ENCODE measurements at places on chromosomes 6 and 20.

DNA sequence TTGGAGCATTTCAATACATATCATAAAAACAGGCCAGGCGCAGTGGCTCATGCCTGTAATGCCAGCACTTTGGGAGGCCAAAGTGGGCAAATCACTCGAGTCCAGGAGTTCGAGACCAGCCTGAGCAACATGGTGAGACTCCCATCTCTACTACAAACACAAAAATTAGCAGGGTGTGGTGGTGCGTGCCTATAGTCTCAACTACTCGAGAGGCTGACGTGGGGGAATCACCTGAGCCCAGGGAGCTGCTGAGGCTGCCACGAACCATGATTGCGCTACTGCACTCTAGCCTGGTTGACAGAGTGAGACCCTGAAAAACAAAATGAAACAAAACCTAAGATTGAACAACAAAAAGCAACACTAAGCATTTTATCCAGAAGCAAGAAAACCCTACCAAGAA is 47.2 kb downstream of the BACH2 start:
- no peak for DNase-seq

- no peak for DNase-seq
Observed at GRCh38 chr20:20814685-20815084, 102.2 kb upstream of the RALGAPA2 start.

DNA sequence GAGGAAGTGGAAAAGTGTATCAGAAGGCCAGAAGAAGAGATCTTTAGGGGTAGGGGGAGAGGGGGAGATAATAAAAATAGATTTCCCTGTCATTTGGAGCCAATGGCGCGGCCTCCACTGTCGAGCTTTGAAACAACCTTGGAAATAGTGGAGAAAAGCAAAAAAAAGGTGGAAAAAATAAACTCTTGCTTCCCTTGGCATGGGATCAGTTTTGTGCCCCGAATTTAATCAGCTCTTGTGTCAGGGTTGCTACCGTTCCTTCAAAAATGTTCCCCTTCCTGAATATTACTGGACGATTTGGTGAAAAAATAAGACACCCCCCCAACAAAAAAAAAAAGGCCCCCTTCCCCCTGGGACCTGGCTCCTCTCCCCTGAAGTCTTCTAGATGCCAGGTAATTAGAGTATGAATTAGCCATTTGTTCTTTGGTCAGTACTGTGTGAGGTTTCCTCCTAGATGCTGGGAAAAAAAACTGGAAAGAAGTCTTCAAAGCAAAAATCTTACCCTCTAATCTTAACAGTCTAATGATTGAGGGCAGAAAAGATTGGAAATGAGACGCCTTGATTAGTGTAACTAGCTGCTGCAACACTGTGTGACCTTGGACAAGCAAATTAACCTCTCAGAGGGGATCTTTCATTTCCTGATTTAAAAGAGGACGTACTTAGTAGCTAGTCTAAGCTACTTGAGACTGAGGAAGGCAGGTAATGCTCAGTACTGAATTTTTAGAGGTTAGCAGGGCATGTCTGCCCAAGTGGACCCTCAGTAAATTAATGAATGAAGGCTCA is 872 bp upstream of the RBM39 start:
- no peak for DNase-seq

DNA sequence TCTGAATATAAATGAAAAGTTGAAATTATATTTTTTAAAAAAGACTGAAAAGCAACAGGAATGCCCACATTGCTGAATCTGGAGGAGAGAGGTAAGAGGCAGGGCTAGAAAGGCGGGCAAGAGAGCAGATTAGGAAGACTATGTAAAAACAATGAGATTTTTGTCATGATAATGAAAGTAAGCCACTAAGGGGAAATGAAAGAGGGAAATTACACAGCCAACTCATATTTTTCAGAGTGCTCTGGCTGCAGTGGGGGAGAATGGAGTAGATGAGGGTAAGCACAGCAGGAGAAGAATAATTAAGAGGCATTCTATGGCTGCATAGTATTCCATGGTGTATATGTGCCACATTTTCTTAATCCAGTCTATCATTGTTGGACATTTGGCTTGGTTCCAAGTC is 281.9 kb downstream of the PKHD1 start:
- no peak for DNase-seq

DNA sequence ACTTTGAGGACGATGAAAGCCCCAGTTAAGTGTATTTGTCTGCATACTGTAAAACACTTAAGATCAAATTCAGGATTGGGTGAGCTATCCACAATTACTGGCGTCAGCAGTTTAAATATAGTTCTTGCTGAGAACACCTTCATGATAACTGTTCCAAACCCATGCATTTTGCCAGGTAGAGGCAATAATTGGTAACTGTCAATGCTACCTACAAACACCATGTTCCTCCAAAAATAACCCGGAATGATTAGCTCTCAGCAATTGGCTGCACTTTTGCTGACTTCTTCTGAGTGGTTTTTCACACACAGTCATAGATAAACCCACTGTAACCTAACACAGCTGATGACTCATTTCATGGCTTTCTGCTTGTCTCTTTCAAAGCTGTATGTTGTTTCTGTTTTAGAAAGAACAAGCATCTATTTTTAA is 1358.6 kb upstream of the GJE1 start:
- peak; percentile 12 for DNase-seq

- DNase-seq = no peak
Observed at GRCh38 chr6:78908621-78909020, 41.3 kb downstream of the IRAK1BP1 start.

DNA sequence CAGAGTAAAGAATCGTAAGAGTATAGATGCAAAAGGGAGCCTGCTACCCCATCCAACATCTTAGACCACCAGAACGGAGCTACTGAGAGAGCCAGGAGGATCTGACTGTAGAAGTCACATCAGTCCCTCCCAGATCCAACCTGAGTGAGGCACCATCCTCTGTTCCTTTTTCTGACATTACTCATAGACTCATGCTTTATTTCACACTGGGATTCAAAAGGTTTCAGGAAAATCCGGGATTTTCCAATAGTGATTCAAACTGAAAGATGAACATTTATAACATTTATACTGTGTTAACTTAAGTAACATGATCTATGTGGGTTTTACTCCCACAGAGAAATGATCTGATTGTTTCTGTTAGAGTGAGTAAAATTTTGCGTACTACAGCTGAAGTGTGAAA is 868.6 kb upstream of the GJE1 start:
- no peak for DNase-seq

GRCh38 chr6:28634411-28634760 is 108.7 kb downstream of the GPX5 start:
- no peak for DNase-seq

- DNase-seq = no peak
Observed at GRCh38 chr20:46811224-46812084, 83.2 kb upstream of the EYA2 start.

DNA sequence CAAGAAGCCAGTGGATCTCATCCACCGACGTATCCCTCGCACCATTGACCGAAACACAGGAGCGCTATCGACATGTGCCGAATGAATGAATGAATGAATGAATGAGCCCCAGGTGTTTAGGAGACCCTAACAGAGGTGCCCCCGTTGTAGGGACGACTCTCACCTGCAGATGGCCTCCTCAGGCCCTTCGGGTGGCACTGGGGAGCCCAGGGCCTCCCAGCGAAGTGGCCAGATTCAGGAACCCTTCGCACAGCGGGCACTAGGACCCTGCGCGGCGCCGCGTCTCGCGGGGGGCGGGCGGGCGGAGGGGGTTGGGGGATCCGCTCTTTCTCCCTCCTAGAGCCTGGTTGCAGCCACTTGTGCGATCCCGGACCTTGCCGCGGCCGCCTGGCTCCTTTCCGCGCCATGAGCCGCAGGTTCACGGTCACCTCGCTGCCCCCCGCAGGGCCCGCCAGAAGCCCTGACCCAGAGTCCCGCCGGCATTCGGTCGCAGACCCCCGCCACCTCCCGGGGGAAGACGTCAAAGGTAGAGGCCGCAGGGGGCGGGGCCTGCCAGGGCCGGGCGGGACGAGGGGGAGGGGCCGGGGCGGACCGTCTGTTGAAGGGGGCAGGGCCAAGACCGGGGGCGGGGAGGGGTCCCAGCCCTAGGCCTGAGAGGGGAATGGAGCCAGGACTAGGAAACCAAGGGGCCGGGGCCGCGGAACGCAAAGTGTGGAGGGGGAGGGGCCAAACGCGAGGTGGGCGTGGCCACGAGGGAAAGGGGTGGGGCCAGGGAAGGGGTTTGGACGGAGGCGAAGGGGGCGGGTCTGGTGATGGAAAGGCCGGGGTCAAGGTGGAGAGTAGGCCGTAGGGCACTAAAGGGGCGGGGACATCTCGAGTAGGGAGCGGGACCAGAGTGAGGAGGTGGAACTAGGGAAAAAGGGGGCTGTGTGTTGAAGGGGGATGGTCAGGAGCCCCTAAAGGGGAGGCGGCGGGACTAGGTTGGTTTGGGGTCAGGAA is 7.4 kb upstream of the SLC12A5 start:
- DNase-seq = no peak

- DNase-seq = no peak
Observed at GRCh38 chr6:155959898-155960495, 504.4 kb upstream of the NOX3 start.

- DNase-seq = no peak
Observed at GRCh38 chr20:16013631-16014030, 559.6 kb downstream of the KIF16B start.

DNA sequence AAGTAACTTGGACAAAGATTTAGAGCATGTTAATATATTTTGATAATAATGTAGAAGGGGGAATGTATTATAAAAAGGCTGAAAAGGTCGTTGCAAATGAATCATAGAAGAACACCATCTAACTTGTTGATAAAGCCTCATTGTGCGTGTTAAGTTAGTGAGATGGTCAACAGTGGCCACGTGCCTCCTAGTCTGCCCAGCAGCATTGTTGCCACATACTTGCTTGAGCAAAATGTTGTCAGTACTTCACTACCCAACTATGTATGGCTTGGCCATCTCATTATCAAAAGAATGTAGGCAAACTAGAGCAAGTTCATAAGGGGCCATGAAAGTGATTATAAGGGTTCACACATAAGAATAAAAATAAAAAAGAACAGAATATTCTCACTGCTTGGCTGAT is 84.6 kb downstream of the PHACTR1 start:
- no peak for DNase-seq

- DNase-seq = no peak
Observed at GRCh38 chr6:151103266-151103665, 136.5 kb upstream of the AKAP12 start.

GRCh38 chr20:20102163-20102562 is 49.8 kb downstream of the CFAP61 start:
- DNase-seq = no peak

GRCh38 chr6:134464690-134465411 is 146.9 kb upstream of the SGK1 start:
- DNase-seq = no peak

- DNase-seq = no peak
Observed at GRCh38 chr20:4329232-4329631, 313.9 kb upstream of the RNF24 start.

DNA sequence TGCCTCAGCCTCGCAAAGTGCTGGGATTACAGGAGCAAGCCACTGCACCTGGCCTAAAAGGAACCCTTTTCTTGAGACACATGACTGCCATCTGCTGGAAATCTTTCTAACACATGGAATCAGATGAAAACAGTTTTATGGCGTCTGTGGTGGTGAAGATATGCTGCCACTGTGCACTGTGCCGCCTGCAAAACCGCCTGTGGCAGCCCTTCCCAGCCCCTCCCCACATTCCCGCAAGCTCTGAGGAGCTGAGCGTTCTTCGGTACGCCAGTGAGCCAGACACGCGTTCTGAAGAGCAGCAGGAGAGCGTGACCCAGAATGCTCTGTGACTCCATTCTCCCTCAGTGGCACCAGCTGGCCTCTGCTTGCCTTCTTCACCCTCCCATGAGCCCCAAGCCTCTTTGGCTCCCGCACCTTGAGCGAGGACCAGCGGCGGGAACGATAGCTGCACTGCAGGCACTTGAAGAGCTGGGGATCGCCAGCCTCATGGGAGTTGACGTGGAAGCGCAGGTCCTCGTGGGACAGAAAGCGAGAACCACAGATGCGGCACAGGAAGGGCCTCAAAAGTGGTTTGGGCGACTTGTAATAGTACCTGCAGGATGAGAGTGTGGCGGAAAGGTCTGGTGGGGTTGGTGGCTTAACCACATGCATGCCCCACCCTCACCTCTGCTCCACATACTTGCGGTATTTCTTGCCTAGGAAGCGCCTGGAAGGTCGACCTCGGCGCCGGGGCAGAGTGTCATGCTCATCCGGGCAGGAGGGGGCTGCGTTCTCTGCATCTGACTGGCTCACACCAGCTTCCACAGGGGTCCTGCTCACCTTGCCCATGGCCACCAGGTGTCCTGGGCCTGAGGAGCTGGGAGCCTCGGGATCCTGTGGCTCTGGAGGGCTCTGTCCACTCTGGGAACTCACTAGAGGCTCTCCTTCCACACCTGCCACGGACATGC is 8.7 kb downstream of the ZNF335 start:
- DNase-seq = no peak

- peak; percentile 59 for DNase-seq
Observed at GRCh38 chr20:56414842-56415765, 3.0 kb downstream of the CASS4 start.

- no peak for DNase-seq
Observed at GRCh38 chr20:36818861-36819260, 45.3 kb upstream of the DSN1 start.

GRCh38 chr6:40342723-40343122 is 244.4 kb downstream of the LRFN2 start:
- no peak for DNase-seq

GRCh38 chr6:37175332-37176267 is 5.6 kb downstream of the PIM1 start:
- DNase-seq = no peak

DNA sequence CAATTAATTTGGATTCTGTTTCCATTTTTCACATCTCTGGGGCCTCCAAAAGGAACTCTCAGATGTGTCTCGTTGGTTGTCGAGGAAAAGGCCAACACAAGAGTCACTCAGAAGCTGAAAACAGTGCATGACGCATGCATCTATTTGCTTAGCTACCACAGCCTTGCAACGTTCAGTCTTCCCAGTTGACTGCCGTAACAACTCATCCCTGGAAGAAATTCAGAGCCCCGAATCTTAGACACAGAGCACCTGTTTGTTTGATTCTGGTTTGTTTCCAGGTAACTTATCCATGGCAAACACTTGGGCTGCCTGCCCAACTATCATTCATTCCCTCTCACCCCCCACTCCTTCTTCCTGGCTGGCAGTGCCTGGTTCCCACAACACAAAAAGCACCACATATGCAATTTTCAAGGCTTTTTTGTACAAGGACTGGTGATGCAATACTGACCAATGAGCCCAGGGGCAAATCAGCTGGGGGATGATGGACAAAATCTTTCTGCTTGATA is 60.5 kb downstream of the ZMYND8 start:
- no peak for DNase-seq

DNA sequence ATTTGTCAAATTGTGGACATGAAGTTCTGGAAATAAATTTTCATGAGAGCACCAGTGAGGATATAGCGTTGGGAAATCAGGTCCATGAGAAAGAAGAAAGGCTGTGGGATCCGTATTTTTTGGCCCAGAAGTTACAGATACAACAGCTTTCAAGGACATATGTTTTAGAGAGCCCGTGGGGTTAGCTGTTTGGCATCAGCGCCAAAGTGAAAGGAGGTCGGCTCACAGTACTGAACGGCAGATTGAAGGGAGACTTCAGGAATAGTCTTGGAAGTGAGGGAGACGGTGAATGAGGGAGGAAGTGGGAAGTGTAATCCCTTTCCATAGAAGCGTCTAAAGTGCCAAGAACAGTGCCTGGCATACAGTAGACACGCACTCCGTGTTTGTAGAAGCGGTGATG is 31.8 kb downstream of the ZDHHC14 start:
- no peak for DNase-seq

GRCh38 chr20:43178080-43178479 is 11.6 kb downstream of the PTPRT start:
- DNase-seq = no peak
